Gastrocnemius medialis (tissue), 4 donors: ENCODE measurements at places on chromosomes 2 and 18.

DNA sequence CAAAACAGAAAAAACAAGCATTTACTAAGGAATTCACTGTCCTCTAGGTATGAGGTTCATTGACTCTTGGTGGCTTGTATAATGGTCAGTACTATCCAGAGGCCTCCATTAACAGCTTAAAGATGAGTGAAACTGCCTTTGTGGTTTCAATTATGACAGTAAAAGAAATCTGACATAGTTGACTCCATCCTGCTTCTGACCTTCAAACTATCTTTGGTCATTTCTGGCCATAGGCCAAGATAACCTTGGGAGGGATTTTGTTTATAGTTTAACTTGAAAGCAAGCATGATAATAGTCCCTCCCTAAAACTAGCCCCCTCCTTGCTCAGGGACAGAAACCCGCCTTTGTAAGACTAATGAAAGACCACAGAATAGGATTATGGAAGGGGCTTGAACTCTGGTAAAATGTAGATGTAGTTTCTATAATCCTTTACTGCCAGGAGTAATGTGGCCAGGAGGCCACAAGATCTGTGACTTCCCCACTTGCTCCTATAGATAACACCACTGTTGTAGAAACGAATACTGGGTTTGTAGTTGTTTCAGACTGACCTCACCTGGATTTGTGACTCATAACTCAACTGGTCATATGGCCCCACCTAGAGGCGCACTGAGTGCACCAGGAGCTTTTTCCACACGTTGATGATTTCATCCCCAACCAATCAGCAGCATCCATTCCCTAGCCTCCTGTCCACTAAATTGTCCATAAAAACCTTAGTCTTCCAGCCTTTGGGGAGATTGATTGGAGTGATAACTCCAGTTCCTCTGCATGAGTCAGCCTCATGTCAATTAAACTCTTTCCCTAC lies 8.6 kb upstream of the PLEKHM3 start:
- DNase-seq: peak; percentile 15

DNA sequence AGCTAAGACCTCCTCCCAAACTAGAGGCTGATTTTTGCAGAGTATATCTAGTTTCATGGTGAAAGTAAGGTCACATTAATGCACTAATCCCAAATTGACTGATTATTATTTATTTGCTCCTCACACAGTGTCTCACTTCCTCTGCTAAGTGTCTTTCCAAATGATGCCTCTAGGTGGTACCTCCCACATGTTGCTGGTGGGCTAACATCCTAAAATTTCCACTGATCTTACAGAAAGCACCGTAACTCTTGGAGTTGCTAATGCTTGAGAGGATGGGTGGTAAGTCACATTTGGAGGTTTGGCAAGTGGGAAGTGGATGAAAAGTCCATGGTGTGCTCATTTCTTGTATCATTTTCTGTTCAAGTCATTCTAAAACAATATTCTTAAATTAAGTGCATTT lies 428.7 kb upstream of the GYPC start:
- no peak for DNase-seq

GRCh38 chr2:52117299-52117698 lies 1085.4 kb upstream of the NRXN1 start:
- DNase-seq: no peak

DNA sequence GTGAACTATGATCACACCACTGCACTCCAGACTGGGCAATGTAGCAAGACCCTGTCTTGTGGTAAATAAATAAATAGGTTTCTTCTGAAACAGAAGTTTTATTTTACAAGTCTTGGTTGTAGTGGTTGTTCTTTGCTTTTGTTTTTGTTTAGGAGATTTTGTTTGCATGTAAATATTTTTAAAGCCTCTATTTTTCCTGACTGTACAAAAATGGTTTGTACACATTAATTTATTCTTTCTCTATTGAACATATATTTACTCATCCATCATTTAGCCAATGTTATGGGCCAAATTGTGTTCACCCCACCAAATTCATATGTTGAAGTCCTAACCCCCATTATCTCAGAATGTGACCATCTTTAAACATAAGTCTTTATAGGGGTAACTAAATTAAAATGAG lies 580.1 kb downstream of the EPHA4 start:
- no peak for DNase-seq

GRCh38 chr2:229715895-229716507 lies 1.6 kb upstream of the DNER start:
- no peak for DNase-seq

DNA sequence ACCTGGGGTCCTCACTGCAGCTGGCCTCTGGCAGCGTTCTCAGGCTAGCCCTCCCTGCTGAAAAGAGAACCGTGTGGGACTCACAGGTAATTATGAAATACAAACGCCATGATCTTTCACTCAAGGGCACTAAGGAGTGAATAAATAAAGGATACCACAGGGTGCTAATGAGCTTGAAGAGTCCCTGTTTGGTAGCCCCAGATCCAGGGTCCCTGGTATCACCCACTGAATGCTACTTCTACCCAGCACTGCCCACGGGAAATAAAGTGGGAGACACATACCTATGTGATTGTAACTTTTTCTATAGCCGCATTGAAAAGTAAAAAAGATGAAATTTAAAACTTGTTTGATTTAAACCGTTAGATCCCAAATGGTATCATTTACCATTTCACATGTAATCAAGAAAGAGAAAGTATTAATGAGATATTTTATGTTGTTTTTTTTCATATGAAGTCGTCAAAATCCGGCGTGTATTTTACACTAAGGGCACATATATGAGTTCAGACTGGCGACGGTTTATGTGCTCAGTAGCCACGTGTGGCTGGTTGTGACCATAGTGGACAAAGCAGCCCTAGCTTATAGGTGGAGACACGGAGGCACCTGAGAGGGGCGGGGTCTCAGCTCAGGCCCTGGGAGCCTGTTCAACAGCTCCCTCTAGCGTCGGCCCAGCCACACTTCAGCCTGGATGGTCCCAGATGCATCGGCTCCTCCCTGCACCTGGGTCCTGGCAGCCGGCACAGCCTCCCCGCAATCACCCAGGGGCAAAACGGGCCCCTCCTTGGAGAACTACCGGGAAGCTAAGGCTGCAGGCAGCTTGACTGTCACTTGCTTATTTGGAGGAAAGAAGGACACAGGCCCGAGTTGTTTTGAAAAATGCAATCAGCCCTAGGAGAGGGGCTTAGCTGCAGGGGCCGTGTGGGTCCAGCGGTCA lies 39.2 kb downstream of the ODC1 start:
- peak; percentile 77 for DNase-seq

DNA sequence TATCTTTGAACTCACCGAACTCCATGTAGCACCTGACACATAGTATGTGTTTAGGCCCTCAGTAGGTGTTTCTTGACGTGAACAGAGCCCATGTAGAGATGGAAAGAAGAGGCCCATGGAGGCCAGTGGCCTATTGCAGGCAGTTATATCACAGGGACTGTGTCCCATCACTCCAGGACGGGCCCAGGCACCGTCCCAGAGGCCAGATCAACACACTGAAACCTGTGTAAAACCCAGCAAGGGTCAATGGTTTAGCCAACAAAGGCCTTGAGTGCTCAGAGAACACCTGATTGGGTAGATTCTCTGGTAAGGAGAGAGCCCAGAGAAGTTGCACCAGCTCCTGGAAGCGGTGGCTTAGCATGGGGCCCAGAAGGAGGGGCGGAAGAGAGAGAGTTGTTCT lies 82.8 kb downstream of the INHBB start:
- no peak for DNase-seq

GRCh38 chr2:123456416-123456815 lies 568.7 kb upstream of the CNTNAP5 start:
- no peak for DNase-seq

GRCh38 chr2:192498747-192499146 lies 304.0 kb upstream of the TMEFF2 start:
- no peak for DNase-seq

GRCh38 chr2:227703280-227703732 lies 14.5 kb downstream of the SLC19A3 start:
- no peak for DNase-seq

DNA sequence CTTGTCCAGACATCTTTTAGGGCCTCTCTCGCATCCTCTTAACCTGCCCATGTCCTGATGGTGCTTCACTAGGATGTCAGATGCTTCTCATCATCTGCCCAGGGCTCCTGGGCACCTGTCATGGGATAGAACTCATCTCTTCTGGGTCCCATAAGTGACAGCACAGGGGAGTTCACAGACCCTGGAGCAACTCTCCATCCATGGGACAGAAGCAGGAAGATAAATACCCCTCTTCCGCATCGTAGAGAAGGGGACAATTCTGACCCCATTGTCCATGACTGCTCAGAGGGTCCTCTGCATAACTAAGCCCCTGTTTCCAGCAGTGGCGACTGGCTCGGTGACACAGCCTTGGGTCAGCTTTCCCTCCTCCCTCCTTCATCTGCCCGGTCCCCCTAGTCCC lies 82.3 kb downstream of the TWIST2 start:
- no peak for DNase-seq

- no peak for DNase-seq
These were observed 8.5 kb downstream of the FAM161A start for GRCh38 chr2:61845320-61845719.

GRCh38 chr2:74935975-74936391 lies 22.5 kb upstream of the POLE4 start:
- no peak for DNase-seq

DNA sequence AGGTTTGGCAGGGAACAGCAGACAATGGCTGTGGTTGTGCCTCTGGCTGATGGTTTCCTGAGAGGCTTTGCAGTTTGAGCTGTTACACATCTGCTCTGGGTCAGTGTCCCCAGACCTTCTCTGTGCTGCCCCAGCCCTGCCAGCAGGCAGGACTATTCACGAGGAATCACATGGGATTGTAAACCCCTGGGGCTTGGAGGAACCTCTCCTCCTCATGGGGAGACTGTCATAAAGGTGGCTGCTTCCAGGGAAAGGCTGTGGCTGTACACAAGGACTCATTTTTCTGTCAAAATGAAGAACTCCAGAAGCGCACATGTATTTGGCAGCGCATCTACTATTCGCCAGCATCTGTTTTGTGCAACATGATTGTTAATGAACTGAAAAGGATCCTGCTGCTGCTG lies 142.6 kb upstream of the CYP1B1 start:
- no peak for DNase-seq

DNA sequence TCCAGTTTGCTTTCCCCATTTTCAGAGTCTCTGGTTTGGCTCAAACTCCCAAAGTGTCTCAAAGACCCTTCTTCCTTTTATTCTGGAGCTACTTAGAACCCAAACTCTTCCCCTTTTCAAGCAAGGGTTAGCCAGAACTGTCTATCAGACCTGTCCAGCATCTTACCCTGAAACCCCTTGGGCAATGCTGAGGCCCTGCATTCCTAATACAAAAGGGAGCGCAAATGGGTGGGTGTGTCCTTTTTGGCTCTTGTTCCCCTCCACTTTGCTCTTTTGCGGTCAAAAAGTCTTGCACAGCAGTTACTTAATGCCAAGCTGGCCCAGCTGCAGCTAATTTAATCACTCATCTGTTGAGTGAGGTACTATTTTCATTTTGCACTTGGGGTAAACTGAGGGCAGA lies 231.2 kb upstream of the FOSL2 start:
- no peak for DNase-seq

- DNase-seq: peak; percentile 71
These were observed 49.7 kb downstream of the LIMS1 start for GRCh38 chr2:108583903-108584520.

DNA sequence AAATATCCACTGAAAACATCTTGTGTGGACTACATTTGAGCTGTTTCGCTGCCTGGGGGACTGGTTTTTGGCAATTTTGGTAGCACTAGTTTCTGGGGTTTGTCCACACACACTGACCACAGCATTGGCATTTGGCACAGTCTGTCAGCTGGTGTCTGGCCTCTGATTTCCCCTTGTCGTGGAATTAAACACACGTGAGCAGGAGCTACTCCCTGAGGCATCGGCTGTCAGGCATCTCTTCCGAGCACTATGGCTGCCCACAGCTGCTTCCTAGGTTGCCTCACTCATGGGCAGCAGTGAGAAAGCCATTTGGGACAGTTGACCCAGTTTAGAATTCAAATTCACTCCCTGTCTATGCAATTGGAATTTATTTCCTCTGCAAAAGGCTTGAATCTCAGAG lies 46.8 kb upstream of the FZD5 start:
- DNase-seq: no peak

GRCh38 chr2:169513926-169514325 lies 4.4 kb downstream of the KLHL41 start:
- DNase-seq: peak; percentile 90

- peak; percentile 1 for DNase-seq
These were observed 14.7 kb downstream of the CROCC2 start for GRCh38 chr2:240920783-240921231.

DNA sequence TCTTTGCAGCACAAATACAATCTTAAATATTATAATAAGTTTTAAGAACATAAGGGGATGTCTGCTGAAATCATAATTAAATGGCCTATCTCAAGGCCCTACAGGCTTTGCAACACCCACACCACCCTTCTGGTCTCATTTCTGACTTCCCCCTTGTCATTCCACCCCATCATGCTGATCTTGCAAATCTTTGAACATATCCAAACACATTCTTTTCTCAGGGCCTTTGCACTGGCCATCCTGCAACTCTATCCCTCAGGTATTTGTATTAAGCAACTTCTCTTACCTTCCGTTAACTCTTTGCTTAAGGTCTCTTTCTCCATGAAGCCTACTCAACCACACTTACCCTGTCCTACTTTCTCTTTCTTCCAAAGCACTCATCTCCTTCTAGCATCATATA lies 51.8 kb upstream of the CCDC150 start:
- DNase-seq: no peak

DNA sequence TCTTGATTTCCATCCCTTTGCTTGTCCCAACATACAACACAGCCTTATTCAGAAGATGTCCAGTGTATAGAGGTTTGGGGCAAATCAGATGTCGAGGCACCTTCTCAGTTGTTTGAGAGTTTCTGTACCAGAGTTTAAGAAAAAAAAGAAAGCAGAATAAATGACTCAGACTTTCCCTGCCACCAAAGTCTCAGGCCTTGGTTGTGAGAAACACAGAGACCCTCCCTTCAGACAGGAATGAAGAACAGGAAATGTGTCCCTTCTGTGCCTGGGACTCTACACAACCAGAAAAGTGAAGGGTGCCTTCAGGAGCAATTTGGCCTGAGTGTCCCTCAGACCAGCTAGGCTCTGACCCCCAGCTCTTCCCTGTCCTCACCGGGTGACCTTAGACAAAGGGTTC lies 37.3 kb upstream of the REL start:
- DNase-seq: no peak

- DNase-seq: no peak
These were observed 246.7 kb downstream of the BABAM2 start for GRCh38 chr2:28137221-28137620.

DNA sequence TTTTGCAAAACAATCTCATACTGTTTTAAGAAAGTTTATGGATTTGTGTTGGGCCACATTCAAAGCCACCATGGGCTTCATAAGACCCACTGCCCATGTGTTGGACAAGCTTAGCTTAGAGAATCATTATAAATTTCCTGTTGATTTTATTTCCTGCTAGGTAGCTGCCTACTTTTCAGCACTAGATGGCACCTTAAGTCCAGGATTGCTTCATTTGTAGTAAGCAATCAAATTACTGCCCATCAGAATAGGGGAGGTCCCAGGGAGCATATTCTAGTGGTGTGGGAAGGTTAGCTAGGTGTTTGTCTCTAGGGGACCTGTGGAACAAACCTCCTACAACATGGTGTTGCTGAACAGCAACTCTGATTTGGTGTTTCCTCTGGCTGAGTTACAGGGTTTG lies 11.0 kb upstream of the DCDC2C start:
- no peak for DNase-seq
